ENCODE measurements at places on chromosomes 5 and 9.

GRCh38 chr9:106127776-106128175 is 433.4 kb downstream of the TMEM38B start:
- no peak for DNase-seq

GRCh38 chr9:121275781-121276658 is 8.1 kb downstream of the GSN start:
- no peak for DNase-seq

GRCh38 chr5:111121926-111122325 is 29.8 kb downstream of the WDR36 start:
- no peak for DNase-seq

- DNase-seq = peak; percentile 58
Measured at GRCh38 chr5:112878760-112879159, 17.7 kb downstream of the SRP19 start.

- DNase-seq = no peak
Measured at GRCh38 chr5:22577006-22577405, 276.1 kb downstream of the CDH12 start.

DNA sequence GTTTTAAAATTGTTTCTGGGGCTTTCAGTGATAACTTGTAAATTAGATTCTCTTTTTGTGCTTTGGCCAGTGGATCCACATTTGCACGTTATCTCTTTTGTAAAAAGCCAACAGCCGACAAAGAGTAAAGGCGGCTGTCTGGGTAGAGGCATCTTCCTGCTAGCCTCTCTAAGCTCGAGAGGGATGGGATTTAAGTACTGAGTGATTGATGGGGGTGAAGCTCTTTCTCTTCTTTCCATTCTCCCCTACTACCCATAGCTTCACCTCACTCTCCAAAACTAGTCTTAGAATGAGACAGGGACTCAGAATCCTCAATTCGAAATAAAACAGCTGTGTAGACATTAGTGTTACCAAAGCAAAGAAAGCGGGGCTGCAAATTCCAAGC is 3.4 kb downstream of the PBX3 start:
- DNase-seq = no peak

DNA sequence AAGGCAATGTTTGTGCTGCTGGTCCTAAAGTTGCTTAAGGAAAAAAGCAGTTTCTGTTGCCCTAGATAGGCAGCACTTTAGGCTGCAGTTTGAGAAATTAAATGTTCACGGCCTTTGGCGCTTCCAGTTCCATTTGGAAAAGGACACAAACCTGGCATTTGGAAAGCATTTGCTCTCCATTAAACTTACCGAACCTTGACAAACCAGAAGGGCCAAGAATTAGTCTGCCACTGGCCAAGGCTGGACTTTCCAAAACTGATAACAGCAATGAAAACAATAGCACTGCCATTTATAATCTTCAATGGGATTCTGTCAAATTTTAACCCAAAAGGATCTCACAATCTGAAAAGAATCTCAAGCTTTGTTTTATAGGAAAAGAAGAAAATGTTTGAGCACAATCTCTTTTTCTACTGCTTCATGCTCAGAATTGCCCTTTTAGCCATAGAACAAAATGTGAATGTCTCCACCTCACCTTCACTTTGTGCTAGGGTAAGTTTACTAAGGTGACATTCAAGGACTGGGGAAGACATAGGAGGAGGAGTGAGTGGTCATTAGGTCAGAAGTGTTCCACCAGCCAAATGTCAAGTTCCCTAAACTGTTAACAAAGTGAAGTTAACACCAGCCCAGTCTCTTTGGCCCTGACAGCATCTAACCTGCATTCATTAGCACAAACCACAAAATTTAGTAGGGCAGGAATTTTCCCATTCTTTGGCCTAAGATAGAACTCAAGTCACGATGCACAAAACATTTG is 583.4 kb upstream of the DMAC1 start:
- no peak for DNase-seq

GRCh38 chr5:73999297-73999696 is 373.3 kb downstream of the ARHGEF28 start:
- no peak for DNase-seq

- DNase-seq = no peak
Measured at GRCh38 chr5:172939071-172939470, 20.2 kb upstream of the RPL26L1 start.

DNA sequence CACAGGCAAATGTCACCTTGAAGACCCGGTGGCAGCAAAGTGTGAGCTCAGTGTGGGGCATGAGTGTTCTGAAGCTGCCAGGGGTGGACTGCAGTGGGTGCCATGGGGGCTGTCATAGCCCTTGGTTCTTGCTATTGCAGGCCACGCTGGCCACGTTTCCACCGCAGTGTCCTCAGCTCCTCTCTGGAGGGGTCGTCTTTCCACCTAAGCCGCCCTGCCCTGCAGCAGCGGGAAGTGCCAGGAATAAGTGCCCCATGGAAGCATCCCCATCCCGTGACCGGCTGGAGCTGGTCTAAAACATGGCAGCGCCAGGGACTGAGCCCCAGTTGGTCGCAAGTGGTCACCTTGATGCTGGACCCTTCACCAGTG is 6.9 kb downstream of the OBP2B start:
- DNase-seq = no peak

DNA sequence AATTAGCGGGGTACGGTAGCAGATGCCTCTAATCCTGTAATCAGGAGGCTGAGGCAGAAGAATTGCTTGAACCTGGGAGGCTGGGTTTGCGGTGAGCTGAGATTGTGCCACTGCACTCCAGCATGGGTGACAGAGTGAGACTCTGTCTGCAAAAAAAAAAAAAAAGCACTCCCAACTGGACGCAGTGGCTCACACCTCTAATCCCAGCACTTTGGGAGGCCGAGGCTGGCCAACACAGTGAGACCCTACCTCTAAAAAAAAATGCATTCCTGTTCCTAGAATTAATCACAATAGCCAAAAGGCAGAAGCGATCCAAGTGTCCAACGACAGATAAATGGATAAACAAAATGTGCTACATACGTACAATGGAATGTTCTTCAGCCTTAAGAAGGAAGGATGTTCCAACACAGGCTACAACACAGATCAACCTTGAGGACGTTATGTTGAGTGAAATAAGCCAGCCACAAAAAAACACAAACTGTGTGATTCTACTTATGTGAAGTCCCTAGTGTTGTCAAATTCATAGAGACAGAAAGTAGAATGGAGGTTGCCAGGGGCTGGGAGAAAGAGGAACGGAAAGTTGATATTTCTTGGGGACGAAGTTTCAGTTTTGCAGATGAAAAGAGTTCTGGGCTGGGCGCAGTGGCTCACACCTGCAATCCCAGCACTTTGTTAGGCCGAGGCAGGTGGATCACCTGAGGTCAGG is 13.8 kb downstream of the FAM78A start:
- DNase-seq = no peak

- DNase-seq = no peak
Measured at GRCh38 chr5:64693636-64694035, 3.3 kb downstream of the SHISAL2B start.

DNA sequence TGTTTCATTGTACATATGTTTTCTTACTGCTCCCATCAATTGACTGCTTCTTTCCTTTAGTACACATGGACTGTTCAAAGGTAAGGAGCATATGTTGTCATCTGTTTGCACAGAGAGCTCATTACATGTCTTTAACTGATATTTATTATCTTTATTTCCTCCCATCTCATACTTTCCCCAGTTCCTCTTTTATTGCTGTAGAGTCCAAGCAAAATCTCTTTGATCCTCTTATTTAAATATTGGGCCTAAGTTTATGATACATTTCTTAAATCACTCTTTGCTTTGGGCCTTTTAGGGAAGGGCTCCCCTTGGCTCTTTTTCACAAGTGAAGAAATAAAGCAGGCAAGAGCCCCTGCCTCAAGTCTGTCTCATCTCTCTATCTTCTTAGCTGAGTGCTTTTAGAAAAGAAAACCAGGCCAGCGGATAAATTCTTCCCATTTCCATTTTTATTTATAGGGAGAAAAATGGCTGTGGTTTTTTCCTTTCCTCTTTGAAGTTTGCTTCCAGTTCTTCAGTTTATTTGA is 152.4 kb downstream of the DOCK2 start:
- no peak for DNase-seq

DNA sequence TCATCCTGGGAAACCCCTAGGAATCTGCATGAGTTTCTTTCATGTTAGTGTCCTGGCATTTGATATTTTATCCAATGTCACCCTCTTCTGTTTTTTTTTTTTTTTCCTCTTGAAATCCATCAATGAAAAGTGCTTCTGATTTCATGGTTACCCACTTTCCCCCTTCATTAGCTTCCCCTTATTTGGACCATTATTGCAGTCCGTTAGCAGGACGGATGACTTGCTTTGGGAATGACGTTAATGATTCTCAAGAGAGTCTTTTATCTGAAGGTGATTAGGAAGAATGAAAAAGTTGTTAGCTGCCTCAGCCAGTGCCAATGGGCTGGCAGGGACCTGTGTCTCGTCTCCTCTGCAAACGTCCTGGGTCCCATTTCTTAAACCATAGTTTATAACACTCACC is 134.7 kb downstream of the SEMA6A start:
- DNase-seq = no peak

- peak; percentile 21 for DNase-seq
Measured at GRCh38 chr5:59038798-59039295, 456.0 kb downstream of the RAB3C start.

- no peak for DNase-seq
Measured at GRCh38 chr5:151055336-151055735, 25.5 kb downstream of the TNIP1 start.

GRCh38 chr5:10519729-10520128 is 44.1 kb upstream of the ANKRD33B start:
- no peak for DNase-seq

- no peak for DNase-seq
Measured at GRCh38 chr5:69502367-69502766, 9.8 kb downstream of the OCLN start.

GRCh38 chr5:176418251-176418650 is 1.9 kb upstream of the CLTB start:
- DNase-seq = no peak

DNA sequence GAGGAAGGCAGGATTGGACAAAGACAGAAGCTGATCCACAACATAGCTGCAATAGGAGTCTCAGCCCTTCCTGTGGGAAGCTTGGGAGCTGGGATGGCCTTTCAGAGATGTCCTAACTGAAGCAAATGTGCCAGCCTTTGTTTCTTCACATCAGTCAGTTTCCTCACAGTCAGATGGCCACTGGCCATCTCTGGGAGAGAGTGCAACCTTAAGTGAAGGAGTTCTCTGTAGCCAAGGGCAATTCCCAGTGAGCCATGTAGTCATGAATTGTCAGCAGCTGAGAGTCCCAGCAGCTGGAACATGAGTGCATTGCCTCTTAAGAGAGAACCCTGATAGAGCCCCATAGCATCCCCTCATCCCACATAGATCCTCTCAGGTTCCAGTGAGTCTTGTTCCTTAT is 89.1 kb upstream of the LIFR start:
- DNase-seq = no peak

DNA sequence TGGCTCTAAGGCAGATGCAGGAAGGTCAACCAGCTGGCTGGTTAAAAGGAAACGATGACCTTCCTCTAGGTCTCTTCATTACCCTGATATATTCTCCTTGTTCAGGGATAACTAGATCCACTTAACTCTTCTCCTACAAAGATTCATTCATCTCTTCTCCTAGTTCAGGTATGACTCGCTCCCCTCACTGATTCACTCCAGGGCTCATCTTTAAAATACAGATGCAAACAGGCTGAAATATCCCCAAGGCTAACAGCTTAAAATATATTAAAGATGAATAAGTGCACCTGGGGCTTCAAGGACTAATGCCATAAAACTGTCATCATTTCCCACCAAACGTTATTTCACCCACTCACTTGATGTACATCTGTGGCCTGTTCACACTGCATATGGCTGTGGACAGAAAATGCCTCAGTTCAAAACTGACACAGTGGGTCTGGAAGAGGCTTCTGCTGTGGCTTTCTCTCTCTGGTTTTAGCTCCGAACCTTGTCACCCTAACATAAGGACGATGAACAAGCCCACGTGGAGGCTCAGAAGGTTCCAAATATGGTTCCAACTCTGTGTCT is 366.9 kb downstream of the DEPDC1B start:
- no peak for DNase-seq

GRCh38 chr5:173778152-173778782 is 109.9 kb upstream of the CPEB4 start:
- no peak for DNase-seq

- DNase-seq = no peak
Measured at GRCh38 chr5:159817262-159818029, 98.8 kb upstream of the ADRA1B start.

DNA sequence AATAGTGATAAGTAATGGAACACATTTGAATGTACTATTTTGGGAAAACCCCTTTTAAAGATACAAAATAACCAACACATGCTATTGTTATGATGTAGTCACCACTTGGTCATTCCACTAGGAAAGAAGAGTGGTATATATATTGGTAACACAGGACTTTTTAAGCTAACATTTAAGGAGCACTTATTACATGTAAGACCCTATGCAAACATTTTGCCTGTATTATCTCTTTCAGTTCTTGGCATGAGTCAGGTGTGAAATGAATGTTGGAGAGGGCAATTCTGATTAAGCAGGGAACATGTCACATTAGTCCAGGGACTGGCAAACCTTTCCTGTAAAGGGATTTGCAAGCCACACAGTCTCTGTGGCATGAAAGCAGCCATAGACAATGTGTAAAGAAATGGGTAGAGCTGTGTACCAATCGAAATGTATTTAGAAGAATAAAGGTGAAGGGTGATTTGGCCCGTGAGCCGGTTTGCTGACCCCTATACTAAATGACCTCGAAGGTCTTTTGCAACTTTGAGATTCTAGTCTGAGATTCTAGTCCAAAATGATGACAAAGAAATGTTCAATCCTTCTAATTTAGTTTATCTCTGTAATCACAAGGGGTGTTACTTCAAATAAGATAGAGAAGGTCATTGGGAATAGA is 15.3 kb downstream of the ABLIM3 start:
- no peak for DNase-seq

- DNase-seq = no peak
Measured at GRCh38 chr9:34163434-34163833, 15.4 kb upstream of the UBAP1 start.

DNA sequence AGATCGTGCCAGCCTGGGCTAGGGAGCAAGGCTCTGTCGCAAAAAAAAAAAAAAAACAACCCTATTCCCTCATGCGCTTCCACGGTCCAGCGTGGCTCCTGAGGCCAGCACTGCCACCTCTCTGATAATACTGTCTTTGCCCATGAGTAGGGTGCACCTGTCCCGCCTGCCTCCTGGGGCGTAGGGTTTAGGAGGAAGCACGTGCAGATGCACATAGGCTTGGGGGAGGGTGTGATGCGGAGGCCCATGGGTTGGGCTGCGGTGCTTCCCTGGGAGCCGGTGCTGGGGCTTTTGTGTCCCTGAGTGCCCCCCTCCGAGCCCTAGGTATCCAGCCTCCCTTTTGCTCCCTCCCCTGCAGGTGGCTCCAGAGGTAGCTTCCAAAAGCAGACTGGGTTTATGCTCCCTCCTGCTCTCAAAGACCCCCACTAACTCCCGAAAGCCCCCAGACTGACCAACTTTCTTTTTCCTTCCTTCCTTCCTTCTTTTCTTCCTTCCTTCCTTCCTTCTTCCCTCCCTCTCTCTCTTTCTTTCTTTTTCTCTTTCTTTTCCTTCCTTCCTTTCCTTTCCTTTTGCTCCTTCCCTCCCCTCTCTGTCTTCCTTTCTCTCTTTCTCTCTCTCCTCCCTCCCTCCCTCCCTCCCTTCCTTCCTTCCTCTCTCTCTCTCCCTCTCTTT is 12.8 kb downstream of the FGFR4 start:
- no peak for DNase-seq

- no peak for DNase-seq
Measured at GRCh38 chr5:137730336-137730735, 5.6 kb downstream of the KLHL3 start.

GRCh38 chr5:59842999-59843398 is 50.5 kb downstream of the PDE4D start:
- no peak for DNase-seq
